Stimulated activated CD8-positive, alpha-beta memory T cell treated with anti-CD3 and anti-CD28 coated beads, Interleukin-7, amount 100 ng/mL, for 4 hours (primary cell): ENCODE measurements at places on chromosomes 6 and 20.

- DNase-seq = no peak
Measured at GRCh38 chr6:76420094-76420493, 347.6 kb upstream of the IMPG1 start.

- DNase-seq = no peak
Measured at GRCh38 chr6:25290306-25291060, 11.3 kb downstream of the CARMIL1 start.

GRCh38 chr6:21883595-21884328, 290.2 kb downstream of the SOX4 start:
- no peak for DNase-seq

DNA sequence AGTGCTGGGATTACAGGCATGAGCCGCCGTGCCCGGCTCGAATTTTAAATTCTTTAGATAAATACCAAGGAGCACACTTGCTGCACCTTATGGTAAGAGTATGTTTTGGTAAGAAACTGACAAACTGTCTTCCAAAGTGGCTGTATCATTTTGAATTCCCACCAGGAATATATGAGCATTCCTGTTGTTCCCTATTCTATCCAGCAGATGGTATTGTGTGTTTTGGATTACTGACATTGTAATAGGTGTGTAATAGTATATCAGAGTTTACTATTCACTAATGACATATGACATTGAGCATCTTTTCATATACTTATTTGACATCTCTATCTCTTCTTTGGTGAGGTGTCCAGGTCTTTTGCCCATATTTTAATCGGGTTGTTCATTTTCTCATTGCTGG, 40.5 kb downstream of the TGM6 start:
- DNase-seq = no peak

GRCh38 chr6:15881150-15881549, 218.3 kb upstream of the DTNBP1 start:
- no peak for DNase-seq

DNA sequence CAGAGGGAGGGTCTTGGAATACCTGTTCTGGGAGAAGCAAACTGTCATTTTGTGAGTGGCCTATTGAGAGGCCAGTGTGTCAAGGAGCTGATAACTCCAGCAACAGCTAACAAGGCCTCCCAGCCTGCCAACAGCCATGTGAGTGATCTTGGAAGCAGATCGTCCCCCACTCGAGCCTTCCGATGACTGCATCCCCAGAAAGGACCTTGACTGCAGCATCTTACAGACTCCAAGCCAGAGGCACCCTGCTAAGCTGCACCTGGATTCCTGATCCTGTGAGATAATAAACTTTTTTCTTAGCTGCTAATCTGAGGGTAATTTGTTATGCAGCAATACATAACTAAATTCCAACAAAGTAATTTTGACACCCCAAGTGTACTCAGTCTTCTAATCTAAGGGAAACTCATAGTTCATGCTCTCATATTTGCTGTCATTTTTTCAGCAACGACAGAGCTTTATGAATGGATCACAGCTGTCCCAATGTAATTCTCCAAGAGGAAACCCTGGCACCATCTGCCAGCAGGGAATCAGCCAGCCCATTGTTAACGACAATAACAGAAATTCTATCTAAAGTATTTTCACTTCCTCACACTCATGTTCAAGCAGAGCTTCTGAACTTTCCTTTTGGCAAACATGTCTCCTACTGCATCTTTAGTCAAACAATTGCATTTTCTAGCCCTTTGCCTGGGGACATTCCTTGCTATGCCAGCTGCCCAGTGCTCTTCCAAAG, 470.2 kb upstream of the BTBD3 start:
- DNase-seq = no peak

DNA sequence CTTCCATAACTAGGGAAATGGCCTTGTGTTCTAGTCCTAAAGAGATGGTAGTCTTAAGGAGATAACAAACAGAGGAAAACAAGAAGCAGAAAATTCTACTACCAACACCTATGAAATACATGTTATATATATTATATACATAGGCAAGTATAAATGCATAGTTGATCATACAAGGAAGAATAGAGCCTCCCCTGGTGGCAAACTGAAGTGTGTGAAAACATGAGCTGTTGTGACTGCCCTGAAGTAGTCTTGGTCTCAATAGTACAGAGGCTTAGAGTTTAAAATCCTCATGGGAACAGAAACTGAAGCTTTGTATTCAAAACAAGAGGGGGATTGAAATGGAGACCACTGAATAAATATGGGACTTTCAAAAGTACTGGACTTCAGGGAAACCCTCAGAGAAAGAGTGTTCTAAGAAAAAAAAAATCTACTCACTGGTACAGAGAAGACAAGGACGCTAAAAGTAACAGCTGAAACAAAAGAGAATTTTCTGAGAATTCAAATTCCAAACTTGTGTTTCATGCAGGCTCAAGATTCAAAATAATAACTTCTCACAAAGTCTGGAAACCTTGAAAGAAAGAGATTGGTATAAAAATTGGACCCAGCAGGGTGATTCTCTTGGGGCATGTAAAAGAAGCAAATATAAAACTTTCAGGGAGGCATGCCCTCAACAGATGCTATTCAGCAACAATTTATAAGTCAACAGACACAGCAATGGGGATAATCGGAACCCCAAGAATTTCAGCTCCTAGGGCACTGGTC, 59.7 kb upstream of the SAMD3 start:
- DNase-seq = no peak

- DNase-seq = no peak
Measured at GRCh38 chr6:2020909-2021308, 224.5 kb downstream of the GMDS start.

DNA sequence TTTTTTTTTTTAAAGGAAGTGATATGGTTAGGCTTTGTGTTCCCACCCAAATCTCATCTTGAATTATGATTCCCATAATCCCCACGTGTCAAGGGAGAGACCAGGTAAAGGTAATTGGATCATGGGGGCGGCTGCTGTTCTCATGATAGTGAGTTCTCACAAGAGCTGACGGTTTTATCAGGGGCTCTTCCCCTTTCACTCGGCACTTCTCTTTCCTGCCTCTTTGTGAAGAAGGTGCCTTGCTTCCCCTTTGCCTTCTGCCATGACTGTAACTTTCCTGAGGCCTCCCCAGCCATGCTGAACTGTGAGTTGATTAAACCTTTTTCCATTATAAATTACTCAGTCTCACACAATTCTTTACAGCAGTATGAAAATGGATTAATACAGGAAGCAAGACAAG, 64.3 kb downstream of the ZFP64 start:
- no peak for DNase-seq

- DNase-seq = peak; percentile 28
Measured at GRCh38 chr6:112029045-112029822, 24.7 kb upstream of the CCN6 start.

- no peak for DNase-seq
Measured at GRCh38 chr6:129860908-129861665, at the start of gene TMEM244. Gene TMEM244, minus strand, starts transcription at chr6:129861315. Its CDS starts 127 bp downstream, at chr6:129861188.

DNA sequence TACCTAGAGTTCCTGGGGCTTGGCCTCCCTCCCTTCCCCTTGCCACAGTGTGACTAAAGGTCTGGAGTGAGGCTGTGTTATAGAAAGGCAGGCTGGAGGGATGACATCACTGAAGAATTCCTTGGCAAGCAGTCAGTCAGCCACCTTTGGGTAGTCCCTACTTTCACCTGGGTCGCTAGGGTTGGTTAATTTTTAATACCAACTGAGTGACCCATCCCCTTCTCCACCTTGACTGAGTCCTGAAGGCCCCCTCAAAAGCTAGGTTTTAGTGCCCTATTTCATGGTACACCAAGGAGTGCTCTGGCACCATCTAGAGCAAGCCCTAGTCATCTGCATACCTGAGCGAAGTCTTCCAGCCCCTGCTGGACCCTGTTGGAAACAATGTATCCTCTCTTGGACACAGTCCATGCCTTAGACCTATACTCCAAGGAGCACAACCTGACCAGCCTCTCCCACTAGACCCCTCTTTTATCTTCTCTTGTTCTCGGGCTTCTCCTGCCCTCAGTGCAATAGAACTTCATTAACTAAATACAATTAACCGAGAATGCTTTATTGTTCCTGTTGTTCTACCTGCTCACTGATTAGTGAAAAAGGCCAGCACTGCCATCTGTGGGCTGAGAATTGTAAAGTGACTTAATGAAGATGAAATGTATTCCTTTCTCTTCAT, 44.6 kb downstream of the RIN2 start:
- no peak for DNase-seq

DNA sequence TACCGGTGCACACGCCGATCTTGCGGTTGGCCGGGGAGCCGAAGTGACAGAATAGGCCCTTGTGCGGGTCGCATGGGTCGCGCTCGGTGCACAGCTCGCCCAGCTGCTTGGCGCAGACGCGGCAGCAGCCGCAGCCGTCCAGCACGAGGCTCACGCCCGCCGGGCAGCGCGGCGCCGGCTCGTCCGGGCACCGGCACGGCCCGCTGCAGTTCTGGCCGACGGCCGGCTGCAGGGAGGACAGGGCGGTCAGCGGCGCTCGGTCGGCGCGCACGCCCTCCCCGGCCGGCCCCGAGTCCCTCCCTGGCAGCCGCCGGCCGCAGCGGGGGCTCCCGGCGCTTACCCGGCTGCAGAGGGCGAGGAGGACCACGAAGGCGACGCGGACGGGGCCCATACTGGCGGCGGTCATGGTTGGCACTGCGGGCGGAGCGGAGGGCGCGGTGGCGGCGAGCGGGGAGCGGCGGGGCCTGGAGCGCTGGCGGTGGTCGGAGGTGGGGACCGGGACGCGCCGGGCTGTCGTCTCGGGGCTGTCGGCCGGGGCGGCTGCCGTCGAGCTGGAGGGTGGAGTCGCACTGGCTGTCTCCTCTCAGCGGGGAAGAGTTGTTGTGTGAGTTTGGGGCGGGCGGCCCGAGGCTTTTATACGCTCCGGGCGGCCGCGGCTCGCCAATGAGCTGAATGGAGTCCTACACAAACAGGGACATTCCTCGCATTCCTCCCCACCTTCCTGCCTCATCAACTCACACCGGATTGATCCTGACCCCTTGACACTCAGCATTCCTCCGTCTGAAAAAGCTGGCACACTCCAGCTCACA, at the start of gene CCN2:
TSS of gene CCN2 (minus strand) at position 606 of the 809 bp plus-strand sequence. CDS start at position 406, 200 bp downstream.
- DNase-seq = no peak
